ENCODE measurements at places on chromosomes 1 and 21.

GRCh38 chr1:184456189-184456588 is 69.4 kb downstream of the C1orf21 start:
- no peak for DNase-seq

- no peak for DNase-seq
Measured at GRCh38 chr1:163896001-163896400, 574.2 kb downstream of the NUF2 start.

GRCh38 chr1:109186733-109187086 is 27.0 kb upstream of the SARS1 start:
- DNase-seq: no peak

- DNase-seq: no peak
Measured at GRCh38 chr1:167088746-167089417, 1.3 kb downstream of the GPA33 start.

- DNase-seq: no peak
Measured at GRCh38 chr21:41895643-41896493, 16.7 kb upstream of the PRDM15 start.
